Stimulated activated CD4-positive, alpha-beta T cell treated with anti-CD3 and anti-CD28 coated beads, Interleukin-4, amount 100 ng/mL, for 48 hours (primary cell): ENCODE measurements at places on chromosomes 4 and X.

- DNase-seq = no peak
Measured at GRCh38 chr4:186109245-186109644, 4.7 kb downstream of the FAM149A start.

- no peak for DNase-seq
Measured at GRCh38 chrX:87924619-87925018, 407.0 kb downstream of the KLHL4 start.

DNA sequence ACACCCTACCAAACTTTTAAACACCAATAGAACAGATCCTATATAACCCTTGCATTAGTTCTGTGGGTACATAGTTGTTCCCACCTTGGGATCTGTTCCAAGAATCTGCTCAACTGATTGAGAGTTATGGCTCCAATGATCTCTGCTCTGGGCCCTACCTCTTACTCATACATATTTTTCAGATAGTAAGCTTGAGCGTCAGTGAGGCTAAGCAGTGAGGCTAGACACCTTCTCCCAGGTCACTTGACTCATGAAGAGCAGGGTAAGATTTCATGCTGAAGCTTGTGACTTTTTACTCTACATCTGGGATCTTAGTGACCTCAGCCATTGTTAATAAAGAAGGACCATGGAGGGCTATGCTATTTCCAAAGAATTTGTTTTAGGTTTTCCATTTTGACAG is 23.1 kb upstream of the TNIP3 start:
- DNase-seq = no peak

- no peak for DNase-seq
Measured at GRCh38 chr4:3223346-3223745, 25.6 kb upstream of the MSANTD1 start.

GRCh38 chr4:56048383-56048701 is 99.6 kb downstream of the CEP135 start:
- DNase-seq = no peak

DNA sequence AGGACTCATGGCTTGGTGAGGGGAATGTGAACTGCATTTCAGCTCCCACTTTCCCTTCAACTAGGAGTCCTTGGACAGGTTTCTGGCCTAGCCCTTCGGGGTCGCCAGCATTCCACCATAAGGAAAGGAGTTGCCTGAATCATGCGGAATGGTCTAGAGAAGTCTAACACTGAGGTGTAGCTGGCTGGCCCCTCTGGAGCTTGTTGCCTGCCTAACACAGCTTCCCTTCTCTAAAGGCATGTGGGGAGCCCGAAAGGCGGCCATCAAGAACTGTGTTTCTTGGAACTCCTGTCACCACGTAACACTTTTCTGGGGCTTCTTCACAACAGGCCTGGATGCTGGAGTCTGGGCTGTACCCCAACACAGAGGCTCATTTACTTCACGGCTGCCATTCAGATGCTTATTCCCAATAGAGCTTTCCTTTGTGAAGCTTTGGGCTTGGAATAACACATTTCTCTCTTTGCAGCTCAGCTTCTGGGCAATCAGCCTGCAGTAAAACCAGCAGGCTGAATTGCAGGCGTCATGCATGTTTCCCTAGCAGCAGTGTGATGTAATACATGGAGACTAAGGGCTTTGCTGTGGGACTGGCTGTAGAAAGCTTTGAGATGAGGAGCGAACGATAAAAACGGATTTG is 5.4 kb downstream of the GABRQ start:
- DNase-seq = no peak

GRCh38 chr4:123452616-123453015 is 56.0 kb downstream of the SPRY1 start:
- no peak for DNase-seq

DNA sequence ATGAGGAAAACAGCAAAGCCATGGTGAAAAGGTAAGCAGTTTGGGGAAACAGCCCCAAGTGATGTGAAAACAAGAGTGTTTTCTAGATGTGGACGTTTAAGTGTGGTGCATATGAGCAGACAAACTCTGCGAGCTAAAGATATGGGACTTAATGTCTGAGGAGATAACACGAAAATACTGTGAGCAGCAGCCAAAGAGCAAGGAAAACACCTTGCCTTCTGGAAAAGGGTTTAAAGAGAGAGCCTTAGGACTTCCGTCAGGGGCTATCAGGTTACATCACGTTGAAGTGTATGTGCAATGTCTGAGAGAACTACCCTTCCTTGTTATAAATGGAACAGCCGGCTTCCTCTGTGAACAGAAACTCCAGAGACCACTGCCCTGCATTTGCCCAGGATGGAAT is 54.2 kb downstream of the LEF1 start:
- DNase-seq = no peak

DNA sequence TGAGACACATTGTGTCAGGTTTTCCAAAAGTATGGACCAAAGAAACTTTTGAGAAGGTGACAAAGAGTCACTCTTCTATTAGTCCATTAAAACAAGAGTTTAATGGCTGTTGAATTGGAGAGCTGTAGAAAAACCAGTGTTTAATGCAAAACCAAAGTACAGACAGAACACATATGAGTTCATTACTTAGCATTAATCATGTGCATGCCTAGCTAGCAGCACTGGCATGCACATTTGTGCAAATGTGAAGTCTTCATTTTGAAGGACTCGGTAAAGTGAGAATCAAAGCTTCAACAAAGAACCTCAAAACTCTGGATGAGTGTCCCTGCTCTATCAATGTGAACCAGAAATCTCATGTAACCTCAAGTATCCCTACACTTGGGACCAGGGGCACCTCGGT is 256.3 kb upstream of the PPARGC1A start:
- no peak for DNase-seq

GRCh38 chrX:102720237-102721168 is at the start of gene GPRASP3:
Gene GPRASP3, plus strand, starts transcription at chrX:102720743. Its CDS starts 28,253 bp downstream, at chrX:102748996.
- DNase-seq = peak; percentile 59

DNA sequence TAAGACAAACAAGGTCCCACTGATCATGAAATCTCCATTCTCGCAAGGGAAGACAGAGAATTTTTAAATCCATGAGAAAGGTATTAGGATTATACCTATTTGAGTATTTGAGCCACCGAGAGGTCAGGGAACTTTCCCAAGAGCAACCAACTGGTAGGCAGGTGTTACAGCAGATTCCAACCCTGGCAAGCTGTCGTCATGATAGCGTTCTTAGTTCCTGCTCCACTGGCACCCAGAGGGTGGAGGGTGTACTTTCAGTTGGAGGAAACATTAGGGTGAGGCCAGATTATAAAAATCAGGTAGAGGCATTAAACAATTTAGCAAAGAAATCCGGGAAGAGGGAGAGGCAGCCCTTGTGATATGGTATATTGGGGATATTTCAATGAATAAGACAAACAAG is 23.3 kb downstream of the COQ2 start:
- DNase-seq = no peak

GRCh38 chr4:127648061-127648460 is 15.3 kb downstream of the INTU start:
- DNase-seq = no peak

DNA sequence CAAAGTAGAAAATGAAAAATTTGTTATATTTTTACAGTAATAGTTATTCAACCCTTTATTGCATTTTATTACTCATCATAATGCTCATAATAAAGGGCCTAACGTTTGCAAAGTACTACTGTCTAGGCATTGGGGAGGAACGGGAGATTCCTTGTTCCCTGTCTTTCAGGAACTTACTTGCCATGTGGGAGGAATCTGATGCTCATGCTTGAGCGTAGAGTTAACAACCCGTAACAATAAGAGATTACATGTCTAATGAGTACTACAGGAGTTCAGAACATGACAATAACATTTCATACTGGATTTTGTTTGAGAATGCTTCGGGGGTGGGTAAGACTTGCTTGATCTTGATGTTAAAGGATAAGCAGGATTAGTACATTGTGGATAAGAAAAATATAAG is 2.9 kb downstream of the CCSER1 start:
- no peak for DNase-seq

DNA sequence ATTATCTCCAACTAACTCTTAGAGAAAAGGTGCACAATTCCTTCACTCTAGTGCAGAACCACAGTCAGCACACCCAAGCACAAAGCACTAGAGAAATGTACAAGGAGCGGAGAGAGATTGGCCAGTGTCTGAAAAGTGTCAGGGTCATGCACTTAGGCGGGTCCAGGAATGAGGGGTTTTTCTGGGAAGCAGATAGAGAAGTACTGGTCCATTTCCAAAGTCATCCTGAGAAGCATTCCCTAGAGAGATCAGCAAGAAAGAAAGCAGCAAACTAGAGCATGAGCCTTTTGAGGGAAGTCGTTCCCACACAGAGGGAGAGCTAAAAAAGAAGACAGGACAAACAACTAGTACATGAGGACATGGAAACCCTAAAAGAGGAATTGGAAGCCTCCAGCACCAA is 168.1 kb upstream of the MAP3K15 start:
- no peak for DNase-seq
